ENCODE measurements at places on chromosomes 1 and 21. TPM values are rescaled to one million over a fixed set of nuclear protein-coding genes. Genes with fewer than 3 reads are reported as not detected.

The PRAMEF14 gene
- total RNA-seq, result not detected

The MAP1LC3C gene
- 1.2 TPM for total RNA-seq

The TCHH gene
- 0.25 TPM for total RNA-seq

DNA sequence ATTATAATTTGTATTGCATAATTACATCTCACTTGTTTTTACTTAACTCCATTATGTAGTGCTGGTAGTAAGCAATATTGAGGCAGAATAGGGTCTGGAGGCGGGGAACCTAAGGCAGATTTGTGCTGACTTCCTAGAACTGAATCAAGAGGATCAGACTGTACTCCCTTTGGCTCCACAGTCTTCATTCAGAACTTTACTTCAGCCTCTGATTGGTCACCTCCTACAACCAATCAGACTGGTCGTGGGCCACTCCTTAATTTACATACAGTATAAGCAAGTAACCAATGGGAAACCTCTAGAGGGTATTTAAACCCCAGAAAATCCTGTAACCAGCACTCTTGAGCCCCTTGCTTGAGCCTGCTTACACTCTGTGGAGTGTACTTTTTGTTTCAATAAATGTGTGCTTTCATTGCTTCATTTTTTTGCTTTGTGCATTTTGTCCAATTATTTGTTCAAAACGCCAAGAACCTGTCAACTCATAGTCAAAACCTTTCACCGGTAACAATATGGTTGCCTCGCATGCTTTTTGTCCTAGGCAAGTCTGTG, 31.6 kb downstream of the ZBTB8OS start:
- H3K4me3 ChIP-seq, result no peak overlapping the region
- H3K4me1 ChIP-seq, result no peaks in the 10 kb centered on the region
- no peak overlapping the region for H3K27ac ChIP-seq
- H3K36me3 ChIP-seq, result no peaks in the 10 kb centered on the region

DNA sequence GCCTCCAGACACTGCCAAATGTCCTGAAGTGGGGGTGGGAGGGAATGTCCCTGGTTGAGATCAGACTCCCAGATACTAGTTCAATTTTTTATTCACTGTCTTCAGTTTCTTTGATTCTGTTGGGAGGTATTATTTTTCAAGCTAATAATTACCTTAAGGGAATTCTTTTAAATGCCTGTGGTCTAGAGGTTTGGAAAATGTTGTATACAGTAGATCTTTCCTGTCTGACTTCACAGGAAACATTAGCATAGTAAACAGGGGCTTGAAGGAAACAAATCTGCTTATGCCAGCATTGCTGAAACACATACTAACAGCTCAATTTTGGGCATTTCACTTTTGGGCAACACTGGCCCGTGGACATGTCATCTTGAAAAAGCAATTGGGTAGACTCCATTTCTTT, 84.3 kb upstream of the HP1BP3 start:
- peaks cover 4% of the 10 kb centered on the region for H3K4me1 ChIP-seq
- H3K36me3 ChIP-seq, result no peaks in the 10 kb centered on the region
- no peaks in the 10 kb centered on the region for H3K27me3 ChIP-seq

- H3K4me3 ChIP-seq, result no peak overlapping the region
- no peak for DNase-seq
- H3K27me3 ChIP-seq, result no peaks in the 10 kb centered on the region
- no peaks in the 10 kb centered on the region for H3K36me3 ChIP-seq
- H3K27ac ChIP-seq, result no peak overlapping the region
Observed at GRCh38 chr1:82423174-82423815, 622.6 kb downstream of the ADGRL2 start.

DNA sequence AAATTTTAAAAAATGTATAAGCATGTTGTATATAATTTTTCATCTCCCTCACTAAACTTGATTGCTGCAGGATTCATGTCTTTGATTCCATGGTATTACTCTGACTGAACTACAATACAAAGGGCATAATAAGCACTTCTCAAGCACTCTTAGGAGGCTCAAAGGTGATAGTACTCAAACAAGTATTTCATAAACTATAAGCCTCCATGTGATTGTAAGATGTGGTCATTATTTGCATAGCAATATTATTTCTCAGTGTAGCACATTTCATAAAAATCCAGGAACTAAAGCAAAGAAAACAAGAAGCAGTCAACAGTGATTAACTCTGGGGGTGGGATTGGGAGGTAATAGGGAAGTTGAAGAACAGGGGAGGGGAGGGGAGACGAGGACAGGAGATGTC, 106.2 kb upstream of the DPT start:
- no peaks in the 10 kb centered on the region for H3K36me3 ChIP-seq
- no peaks in the 10 kb centered on the region for H3K27me3 ChIP-seq
- peaks cover 5% of the 10 kb centered on the region for H3K4me1 ChIP-seq
- no peak for DNase-seq

DNA sequence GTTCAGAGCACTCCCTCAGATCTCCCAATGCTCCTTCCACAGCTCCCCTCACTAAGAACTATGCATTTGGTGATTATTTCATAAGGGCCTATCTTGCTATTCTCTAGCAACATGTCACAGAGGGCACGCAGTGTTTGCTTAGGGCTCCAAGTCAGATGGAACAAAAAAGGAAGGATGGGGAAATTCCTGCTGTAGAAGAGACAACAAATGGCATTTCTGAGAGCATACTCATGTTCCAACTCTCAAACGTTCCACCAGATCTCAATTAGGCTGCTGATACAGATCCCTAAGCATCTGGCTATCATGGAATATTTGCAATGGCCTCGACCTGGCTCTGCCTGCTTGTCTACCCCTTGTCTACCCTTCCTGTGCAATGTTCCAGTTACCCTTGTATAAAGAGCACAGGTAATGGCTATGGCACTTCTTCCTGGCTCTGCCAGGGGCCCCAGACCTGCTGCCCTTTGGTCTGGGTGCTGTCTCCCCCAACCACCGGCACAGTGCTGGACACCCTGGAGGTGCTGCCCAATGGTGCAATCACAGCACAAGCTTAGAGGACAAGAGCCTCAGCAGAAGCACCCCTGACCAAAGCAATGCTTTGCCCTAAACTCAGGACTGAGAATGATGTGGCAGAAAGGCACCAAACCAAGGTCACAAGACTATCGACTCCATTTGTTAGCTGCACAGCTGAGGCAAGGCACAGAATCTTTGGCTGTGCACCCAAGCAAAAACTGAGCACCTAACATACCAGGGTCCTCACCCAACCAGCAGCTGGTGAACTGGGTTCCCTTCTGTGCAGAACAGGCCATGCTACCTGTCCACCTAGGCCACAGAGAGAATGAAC, 3.6 kb downstream of the PARP1 start:
- H3K4me3 ChIP-seq, result no peak overlapping the region
- H3K36me3 ChIP-seq, result no peaks in the 10 kb centered on the region
- peaks cover 66% of the 10 kb centered on the region for H3K4me1 ChIP-seq
- no peak overlapping the region for H3K27ac ChIP-seq
- DNase-seq, result no peak

- no peaks in the 10 kb centered on the region for H3K27me3 ChIP-seq
- DNase-seq, result no peak
- H3K4me1 ChIP-seq, result no peaks in the 10 kb centered on the region
- H3K36me3 ChIP-seq, result no peaks in the 10 kb centered on the region
- H3K4me3 ChIP-seq, result no peak overlapping the region
- no peak overlapping the region for H3K27ac ChIP-seq
Observed at GRCh38 chr1:213251972-213252371, 200.9 kb downstream of the RPS6KC1 start.
